CD4-positive, alpha-beta T cell treated with Interleukin-2 at 100 ng/mL for 4 hours (primary cell): ENCODE measurements at places on chromosomes 5 and 9.
A peak's percentile ranks its signal among the peaks of the same experiment; 100 is the strongest.

- no peak for DNase-seq
Measured at GRCh38 chr9:13387734-13388067, 108.2 kb upstream of the MPDZ start.

GRCh38 chr9:124217836-124218437 lies 39.8 kb upstream of the NEK6 start:
- DNase-seq = no peak

GRCh38 chr5:55917402-55918086 lies 66.4 kb downstream of the IL31RA start:
- DNase-seq = no peak

GRCh38 chr5:61215996-61216395 lies 53.7 kb upstream of the SMIM15 start:
- DNase-seq = no peak

DNA sequence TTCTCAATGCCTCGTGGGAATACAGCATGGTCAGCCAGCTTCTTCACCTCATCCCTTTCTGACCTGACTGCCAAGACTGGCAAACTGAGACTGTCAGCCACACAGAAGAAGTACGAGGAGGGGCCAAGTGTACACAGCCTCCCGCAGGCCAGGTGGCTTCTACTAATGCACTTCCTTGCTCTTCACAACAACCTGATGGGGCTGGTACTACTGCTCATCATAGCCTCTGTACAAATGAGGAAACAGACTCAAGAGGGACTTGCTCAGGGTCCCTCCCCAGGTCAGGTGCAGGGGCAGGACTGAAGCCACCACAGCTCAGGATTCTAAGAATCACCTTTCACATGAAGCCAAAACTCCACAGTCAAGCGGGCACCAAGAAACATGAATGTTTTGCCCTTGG lies 21.3 kb downstream of the NIPAL4 start:
- peak; percentile 18 for DNase-seq

DNA sequence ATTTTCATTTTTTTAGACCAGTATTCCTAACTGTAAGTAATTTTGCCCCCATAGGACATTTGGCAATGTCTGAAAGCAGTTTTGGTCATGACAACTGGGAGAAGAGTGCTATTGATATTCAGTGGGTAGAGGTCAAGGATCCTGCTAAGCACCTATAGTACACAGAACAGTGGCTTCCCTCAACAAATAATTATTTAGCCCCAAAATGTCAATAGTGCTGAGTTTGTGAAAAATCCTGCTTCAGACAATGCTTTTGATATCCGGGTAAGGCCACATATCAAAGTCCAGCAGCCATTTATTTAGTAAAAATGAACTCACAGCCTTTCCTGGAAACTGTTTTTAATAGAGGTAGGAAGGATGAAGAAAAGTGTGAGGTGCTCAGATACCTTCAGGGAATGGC lies 8.1 kb upstream of the TARS1 start:
- DNase-seq = no peak

DNA sequence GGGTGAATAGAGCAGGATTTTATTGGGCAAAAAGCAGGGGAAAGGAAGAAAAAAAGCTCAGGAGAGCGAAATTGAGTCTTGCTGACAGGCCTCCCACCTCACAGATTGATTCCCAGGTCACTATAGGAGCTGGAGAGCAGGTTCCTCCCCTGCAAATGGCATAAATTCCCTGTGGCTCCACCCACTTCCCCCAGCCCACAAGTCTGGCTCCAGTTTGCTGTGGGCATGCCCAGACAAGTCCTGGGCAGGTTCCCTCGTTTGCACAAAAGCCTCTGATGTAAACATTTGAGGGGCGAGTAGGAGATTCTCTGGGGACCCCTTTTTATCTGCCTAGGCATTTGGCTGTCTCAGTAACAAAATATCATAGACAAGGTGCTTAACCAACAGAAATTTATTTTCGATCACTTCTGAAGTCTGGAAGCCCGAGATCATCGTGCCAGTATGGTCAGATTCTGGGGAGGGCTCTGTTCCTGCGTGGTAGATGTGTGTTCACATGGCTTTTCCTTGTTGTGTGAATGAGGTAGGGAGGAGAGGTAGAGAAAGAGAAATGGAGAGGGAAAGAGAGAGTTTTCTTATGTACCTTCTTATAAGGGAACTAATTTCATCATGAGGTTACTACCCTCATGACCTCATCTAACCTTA lies 614.5 kb downstream of the MAT2B start:
- DNase-seq = no peak

DNA sequence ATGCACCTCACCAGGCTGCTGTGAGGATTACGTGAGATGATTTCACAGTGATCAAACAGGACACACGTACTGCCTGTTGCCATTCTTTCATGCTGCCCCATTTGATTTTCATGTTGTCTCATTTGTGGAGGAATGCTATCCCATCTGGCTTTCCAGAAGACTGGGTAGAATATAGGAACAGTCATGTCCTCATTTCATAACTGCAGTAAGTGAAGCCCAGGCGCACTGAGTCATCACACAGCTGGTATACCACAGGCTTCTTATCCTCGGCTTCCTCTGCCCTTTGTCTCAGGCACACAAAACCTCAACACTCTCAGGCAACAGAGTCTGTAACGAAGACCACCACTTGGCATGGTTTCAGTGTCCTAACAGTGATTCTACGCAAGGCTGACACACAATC lies 62.3 kb downstream of the LHFPL2 start:
- DNase-seq = no peak

GRCh38 chr9:133496861-133497842 lies 18.3 kb upstream of the SLC2A6 start:
- DNase-seq = no peak

GRCh38 chr5:56649569-56649968 lies 165.8 kb upstream of the MAP3K1 start:
- DNase-seq = no peak

- no peak for DNase-seq
Measured at GRCh38 chr9:131320031-131320685, 30.6 kb downstream of the PLPP7 start.

- no peak for DNase-seq
Measured at GRCh38 chr5:88659529-88660263, 223.3 kb downstream of the MEF2C start.

DNA sequence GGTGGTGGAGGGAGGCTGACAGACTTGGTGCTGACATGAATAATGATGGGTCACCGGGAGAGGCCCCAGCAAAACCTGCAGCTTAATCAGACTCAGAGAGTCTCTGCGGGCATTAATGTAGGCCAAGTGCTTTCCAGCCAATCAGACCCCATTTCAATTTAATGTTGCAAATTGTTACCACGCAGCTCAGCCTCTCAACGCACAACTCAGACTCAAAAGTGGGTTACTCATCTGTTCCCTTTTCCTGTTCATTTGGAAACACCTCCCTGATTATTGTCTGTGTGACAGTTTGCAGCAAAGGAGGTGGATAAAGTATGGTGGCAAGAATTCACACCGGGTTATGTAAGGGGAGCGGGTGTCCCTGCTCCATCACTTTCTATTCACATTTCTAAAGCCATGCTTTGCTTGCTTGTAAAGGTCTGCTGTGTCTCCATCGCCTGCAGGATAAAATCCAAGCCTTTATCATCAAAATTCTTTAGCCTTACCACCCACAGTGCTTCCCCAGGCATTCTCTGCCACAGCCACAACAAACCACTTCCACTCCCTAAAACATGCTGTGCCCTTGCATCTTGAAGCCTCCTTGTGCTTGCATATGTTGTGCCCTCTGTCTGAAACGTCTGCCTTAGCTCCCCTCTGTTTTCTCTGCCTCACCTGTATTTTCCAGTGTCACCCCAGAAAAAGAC lies 156.5 kb downstream of the ASTN2 start:
- no peak for DNase-seq

DNA sequence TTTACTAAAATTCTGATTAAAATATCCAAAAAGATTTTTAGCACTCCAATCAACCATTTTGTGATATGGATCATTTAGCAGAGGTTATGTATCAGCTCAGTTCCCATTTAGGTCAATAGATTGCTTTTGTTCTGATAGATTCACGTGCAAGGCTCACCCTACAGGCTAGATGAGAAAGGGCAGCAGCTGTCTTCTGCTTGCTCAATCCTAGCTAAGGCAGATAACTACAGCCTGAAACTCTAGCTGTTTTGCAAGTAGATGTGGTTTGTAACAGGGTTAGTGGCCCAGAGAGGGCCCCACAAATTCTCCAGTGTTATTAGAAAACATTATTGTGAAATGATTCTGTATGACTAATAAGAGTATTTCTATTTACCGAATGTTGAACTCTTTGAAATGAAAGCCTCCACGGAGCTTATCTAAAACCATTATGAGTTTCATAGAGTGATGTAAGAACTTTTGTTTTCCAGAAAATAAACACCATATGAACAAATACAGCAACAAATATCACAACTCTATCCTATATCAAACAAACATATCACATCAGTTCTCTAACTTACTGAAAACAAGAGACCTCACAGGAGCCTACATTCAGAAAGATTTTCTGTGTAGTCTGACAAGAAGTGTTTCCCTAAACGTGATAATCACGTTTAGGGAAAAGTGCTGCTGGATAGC lies 841.9 kb upstream of the ACO1 start:
- DNase-seq = peak; percentile 47

DNA sequence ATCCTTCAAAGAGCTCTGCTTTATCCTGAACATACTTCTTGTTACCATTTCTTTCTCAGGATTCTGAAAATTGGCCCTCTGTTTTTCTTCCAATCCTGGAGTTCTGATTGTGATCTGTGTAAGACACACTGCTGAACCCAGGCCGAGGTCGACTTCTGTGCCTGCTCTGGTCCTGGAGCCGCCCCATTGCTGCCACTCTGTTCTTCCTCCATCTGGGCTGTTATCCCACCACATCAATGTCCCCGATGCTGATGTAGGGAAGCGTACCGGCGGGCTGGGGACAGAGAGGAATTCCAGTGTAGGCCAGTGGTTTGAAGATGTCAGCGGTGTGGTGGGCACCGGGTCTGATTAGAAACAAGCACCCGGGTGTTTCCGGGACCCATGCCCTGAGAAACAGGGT lies 102.5 kb downstream of the LIFR start:
- no peak for DNase-seq

DNA sequence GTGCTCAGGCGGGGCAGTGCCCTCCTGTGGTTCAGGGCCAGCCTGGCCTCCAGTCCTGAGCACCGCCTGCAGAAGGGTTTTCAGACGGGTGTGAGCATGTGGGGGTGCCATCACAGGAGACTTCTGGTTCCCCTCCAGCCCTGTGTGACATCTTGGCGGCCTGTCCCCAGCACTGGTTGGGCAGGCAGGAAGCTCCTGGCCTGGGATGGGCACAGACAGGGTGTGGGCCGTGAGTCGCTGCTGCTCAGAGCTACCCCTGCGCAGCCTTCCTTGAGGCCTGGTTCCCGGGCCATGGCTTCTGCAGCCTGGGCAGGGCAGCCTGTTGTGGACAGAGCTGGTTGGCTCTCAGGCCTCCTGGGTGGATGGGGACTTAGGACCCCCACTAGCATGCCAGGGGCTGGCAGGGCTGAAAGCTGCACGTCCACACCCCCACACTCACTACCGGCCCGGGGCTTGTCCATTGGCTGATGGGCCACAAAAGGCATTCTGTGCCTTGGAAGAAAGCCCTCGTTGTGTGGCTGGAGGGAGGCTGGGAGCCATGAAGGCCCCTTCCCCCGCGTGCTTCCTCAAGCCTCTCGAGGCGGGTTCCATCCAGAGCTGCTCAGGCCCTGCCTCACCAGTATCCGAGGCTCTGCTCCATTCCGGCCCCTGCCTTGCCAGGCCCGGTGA lies 58.7 kb downstream of the RXRA start:
- no peak for DNase-seq

GRCh38 chr9:37187713-37188439 lies 67.5 kb downstream of the ZCCHC7 start:
- DNase-seq = peak; percentile 12

DNA sequence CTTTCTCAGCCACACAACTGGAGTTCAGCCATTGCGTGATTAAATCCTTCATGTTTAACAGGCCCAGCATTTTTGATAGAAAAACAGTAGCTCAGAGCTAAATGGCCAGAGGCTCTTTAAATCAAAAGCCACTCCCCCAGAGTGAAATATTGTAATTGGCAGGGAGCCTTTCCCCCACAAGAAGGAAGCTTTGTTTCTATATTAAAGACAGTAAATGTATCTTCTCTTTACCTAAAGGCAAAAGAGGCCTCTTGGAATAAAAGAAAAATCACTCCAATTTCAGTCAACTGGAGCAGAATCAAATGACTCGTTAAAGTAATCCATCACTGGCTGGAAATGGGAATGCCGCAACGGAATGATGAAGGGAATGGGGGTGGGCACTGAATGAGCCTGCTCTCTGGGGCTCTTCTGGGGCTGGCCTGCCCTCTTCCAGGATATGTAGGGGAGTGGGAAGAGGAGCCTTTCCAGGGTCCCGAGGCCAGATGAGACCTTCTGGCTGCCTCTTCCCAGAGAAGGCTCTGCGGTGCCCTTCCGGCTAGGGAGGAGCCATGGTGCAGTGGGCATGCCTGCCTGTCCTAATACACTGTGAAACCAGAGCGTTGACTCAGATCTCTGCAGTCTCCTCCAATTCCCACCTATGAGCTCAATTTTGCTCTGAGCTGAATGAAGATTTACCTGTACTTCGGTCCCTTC lies 45.2 kb downstream of the ANKDD1B start:
- no peak for DNase-seq

- DNase-seq = no peak
Measured at GRCh38 chr5:171849585-171850323, 64.1 kb downstream of the SMIM23 start.

DNA sequence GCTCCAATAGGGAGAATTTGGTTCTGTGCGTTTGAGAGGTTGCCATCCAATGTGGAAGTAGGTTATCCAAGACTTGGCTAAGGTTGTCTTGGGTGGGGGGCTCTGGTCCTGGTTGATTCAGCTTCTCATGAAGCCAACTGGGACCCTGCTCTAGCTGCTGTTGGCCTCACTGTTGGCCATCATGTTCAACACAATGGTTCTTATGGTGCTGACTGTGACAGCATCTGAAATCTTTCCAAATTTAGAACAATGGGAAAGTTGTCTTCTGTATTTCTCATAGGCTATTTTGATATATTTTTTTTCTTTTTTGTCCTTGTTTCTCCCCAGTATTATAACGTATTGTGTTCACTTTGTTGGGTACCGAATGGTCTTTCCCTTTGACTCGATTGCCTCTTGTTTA lies 71.9 kb downstream of the GDNF start:
- DNase-seq = no peak

DNA sequence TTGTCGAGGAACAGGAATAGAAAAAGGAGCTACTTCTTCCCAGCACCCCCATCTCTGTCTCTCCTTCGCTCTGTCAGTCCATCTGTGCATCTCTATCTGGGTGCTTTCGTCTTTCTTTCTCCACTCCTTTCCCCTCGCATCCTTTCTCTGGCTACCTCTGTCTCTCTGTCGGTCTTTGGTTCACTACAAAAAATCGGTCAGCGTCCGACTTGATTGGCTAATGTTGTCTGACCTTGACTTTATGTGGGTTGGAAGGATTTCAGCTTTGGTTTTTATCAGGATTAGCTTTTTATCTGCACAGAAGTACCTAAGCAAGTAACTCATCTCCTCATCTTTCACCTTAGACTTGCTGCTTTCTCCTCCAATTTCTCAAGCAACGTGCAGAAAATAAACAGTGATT lies 575.2 kb upstream of the ZNF462 start:
- no peak for DNase-seq
